ENCODE measurements at places on chromosomes 7 and 10.

- DNase-seq: no peak
Observed at GRCh38 chr10:70737250-70737649, 47.9 kb downstream of the TBATA start.

DNA sequence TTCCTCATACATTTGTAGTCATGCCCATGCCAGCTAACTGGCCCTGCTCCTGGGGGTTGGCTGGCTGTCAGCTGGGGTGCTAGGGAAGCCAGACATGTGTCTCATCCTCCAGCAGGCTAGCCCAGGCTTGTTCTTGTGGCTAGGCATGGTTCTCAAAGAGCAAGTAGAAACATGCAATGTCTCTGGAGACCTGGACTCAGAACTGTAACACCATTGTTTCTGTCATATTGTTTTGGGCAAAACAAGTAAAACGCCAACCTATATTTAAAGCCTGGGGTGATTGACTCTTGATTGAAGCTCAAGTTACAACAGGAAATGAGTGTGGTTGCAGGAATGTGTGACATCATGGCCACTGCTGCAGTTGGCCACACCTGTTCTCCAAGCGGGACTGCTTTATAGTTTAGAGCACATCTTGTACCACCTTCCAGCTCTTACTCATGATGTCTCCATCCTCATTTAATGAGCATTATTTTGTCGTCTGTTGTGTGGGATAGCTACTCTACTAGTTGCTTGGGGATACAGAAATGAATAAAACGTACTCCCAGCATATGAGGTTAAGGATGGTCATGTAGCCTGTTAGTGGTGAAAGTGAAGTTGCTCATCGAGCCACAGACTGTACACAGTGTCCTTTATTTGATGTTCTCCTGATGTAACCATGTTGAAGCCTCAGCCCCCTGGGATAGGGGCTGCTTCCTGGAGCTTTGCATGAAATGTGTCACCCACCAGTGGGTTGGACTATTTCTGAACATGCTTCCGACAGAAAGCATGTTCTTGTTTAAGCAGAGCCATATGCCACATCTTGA lies 168.4 kb downstream of the SORCS3 start:
- no peak for DNase-seq

- DNase-seq: peak; percentile 14
Observed at GRCh38 chr7:12518920-12519681, 51.4 kb upstream of the SCIN start.

- no peak for DNase-seq
Observed at GRCh38 chr10:77833225-77833624, 93.3 kb downstream of the DLG5 start.

- no peak for DNase-seq
Observed at GRCh38 chr10:48695636-48696534, 11.2 kb downstream of the WDFY4 start.

DNA sequence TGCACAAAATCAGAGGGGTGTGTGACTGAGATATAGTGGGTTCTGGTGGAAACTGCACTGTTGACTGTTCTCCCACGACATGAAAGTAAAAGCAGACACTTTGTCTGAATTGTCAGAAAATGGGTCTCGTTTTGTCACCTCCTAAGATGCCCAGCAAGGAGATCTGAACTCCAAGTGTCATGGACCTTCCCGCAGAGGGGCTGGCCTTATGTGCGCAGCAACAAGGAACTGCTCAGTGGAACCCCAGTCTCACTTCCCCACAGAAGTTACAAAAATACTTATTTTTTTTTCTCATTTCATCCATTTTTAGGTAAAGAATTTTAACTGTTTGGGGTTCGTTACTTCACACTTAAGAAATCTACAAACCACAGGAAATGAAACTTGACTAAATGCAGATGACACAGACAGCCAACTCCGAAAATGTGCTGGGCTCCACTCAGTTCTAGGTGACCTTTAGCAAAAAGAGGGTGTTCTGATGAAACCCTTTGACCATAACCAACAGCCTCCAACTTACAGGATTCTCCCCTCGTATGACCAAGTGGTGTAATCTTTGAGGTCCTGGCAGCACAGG lies 115.0 kb downstream of the FAM107B start:
- peak; percentile 68 for DNase-seq

- DNase-seq: no peak
Observed at GRCh38 chr7:123348690-123349089, 148.9 kb upstream of the SLC13A1 start.

DNA sequence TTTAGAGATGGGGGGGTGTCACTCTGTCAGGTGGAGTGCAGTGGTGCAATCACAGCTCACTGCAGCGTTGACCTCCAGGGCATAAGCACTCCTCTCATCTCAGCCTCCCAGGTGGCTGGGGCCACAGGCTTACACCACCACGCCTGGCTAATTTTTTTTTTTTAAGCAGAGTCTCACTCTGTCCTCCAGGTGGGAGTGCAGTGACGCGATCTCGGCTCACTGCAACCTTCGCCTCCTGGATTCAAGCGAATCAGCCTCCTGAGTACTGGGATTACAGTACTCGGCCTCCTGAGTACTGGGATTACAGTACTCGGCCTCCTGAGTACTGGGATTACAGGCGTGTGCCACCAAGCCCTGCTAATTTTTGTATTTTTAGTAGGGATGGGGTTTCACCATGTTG lies 23.6 kb upstream of the PPIA start:
- DNase-seq: no peak

GRCh38 chr10:22837351-22837750 lies 90.5 kb upstream of the ARMC3 start:
- no peak for DNase-seq

- DNase-seq: no peak
Observed at GRCh38 chr10:110865186-110865808, 6.4 kb upstream of the PDCD4 start.

- no peak for DNase-seq
Observed at GRCh38 chr10:42482411-42482810, 156.0 kb downstream of the ZNF33B start.

GRCh38 chr10:122688293-122688989 lies 11.2 kb downstream of the C10orf120 start:
- DNase-seq: no peak

DNA sequence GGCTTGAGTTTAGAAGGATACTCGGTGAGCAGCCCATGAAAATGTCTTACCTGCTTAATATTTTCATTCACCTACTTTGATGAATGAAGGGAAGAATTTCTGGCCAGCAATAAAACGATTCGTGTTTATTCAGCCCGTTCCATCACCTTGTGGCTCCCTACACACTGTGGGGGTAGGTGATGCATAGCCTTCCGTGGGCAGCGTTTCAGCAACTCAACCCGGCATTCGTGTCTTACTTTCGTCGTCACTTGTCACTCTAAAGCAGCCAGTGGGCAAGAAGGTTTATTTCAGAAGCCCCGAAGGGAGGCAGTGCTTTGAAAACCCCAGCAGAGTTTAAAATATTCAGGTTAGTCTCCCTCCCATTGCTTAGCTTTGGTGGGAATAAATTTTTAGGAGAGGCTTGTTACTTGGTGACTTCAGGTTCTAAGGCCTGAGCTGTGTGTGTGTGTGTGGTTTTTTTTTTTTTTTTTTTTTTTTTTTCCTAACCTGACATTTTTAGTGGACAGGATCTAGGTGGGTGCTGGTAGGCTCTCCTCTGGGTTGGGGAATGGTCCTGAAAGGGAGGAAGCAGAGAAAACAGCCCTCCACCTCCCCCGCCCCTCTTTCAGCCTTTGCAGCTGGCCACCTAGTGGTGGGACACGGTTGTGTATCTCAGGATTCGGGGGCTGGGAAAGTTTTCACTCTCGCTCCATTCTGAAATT lies 1.8 kb downstream of the GRK5 start:
- DNase-seq: peak; percentile 60

DNA sequence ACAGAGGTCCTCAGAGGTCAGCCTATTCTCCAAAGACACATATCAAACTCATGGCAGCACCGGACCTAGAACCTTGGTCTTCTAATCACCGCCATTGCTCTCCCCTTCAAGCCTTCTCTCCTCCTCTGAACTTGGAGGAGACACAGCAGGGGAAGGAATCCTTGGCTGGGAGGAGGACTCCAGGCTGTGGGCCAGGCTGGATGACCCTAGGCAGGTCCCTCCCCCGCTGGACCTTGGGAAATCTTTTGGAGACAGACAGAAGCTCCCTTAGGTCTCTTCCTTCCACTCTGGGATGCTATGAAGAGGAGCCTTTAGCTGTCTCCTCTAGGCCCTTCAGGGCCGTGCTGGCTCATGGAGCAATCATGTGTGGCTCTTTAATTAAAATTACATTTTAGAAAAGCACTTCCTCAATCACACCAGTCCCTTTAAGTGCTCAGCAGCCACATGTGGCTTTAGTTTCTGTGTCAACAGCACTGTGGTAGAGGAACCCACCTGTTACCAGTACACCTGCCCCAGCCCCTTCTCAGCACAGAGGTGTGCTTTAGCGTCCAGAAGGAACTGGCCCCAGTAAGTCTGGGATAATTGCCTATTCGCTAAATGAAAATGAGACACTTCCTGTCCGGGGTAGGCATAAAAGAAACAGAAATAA lies 238.2 kb downstream of the CELF2 start:
- no peak for DNase-seq

GRCh38 chr7:68936471-68937035 lies 661.7 kb upstream of the AUTS2 start:
- no peak for DNase-seq

DNA sequence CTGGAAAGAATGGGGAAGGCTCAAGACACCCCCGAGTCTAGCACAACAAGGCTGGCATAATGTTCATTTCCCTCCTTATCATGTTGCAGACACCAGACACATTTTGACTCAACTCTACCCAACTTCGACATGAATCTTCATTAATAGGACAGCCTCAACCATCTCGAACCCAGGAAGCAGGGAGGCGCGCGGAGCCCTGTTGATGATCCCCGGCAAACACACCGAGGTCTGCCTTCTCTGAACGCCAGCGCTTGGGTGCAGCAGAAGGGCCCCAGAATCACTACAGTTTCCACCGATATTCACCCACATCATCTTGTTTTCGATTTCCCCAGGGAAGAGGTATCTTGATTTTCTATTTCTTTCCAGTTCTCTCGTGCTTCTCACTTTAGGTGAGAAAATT lies 563.6 kb downstream of the TCERG1L start:
- no peak for DNase-seq

DNA sequence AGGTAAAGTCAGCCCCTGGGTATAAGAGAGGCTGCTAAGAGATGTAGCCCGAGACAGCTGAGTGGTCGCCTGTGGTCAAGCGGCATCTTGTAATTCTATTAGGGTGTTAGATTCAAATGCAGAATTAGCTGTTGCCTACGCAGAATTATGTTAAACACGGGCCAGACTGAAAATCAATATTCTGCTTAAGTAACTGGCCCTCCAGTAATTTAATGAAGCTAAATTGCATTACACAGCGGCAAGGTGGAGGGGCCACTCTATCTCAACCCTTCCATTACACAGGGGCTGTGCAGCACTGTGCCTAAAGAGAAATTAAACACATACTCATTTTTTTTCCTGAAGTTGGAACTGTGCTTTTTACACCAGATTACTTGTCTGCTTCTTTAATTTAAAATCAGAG lies 448.5 kb upstream of the MGMT start:
- DNase-seq: no peak

DNA sequence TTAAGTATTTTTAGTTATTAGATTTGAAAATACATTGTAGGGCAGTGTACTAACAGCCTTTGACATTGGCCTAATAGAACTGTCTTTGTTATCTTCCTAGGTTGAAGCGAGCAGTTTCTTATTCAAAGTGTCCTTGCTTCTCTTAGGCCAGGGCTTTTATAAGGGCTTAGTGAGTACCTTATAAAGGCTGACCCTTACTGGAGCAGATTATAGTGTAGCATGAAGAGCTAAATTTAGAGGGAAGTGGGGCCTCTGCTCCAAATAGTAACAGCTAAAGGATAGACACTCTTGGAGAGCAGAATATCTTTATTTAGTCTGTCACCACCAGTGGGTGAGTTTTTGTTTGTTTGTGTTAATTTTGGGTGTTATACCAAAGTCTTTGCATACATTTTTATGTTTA lies 15.9 kb downstream of the BZW2 start:
- DNase-seq: no peak

GRCh38 chr7:24756545-24757352 lies 515 bp downstream of the GSDME start:
- peak; percentile 66 for DNase-seq

DNA sequence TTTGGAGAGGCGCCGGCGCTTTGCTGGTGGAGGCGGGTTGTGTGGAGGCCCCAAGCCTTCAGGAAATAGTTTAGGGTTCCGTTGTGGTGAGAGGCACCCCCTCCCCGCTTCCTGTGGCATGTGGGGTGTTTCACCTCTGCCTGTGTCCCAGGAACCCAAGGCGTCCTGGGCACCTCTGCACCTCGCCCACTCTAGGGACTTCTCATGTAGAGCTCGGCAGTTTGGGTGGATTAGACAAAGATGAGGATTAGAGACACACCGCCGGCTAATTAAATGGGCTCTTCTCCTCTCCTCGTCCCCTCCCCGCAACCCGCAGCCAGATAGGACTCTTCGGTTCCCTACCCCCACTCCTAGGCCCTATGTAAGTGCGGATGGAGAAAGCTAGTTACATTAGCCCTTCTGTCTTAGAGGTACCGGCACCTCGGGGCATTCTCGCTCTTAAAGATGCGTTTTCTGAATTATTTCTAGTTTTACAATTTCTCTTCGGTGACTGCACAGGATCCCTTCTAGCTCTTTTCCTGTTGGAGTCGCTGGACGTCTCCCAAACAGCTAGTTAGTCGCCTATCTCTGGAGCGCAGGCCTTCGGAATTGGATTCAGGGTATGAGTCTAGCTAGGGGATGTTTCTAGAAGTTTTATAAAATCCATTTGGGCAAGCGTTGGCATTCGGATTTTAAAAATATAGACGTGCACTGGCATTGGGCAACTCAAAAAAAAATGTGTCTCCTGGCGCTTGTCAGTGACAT lies 7.8 kb downstream of the PTF1A start:
- DNase-seq: no peak

- no peak for DNase-seq
Observed at GRCh38 chr7:66522518-66522917, 106.2 kb upstream of the KCTD7 start.

GRCh38 chr10:31381766-31382316 lies 62.8 kb downstream of the ZEB1 start:
- no peak for DNase-seq

DNA sequence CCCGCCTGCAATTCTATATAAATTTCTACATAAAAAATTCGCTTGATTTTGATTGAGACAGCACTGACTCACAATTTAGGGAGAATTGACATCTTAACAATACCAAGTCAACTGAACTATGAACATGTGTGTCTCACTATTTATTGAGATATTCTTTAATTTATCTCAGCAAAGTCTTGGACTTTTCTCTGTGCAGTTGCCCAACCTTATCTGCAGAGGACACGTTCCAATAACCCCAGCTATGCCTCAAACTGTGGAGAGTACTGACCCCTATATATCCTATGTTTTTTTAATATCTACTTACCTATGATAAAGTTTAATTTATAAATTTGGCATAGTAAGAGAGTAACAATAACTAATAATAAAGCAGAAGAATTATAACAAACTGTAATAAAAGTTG lies 69.4 kb upstream of the PIP4K2A start:
- DNase-seq: no peak

- DNase-seq: no peak
Observed at GRCh38 chr7:134395604-134396003, 63.3 kb downstream of the AKR1B1 start.

GRCh38 chr10:14608381-14609001 lies 166.2 kb downstream of the FAM107B start:
- DNase-seq: peak; percentile 37

- DNase-seq: no peak
Observed at GRCh38 chr10:31170636-31171035, 139.0 kb upstream of the ZNF438 start.
